Activated CD4-positive, alpha-beta T cell treated with anti-CD3 and anti-CD28 coated beads, Interleukin-2, Interleukin-6, amounts not matched to agents 100 ng/mL and 50 ng/mL, durations not matched to agents 16 hours and 8 hours (primary cell): ENCODE measurements at places on chromosomes 5 and 9.

GRCh38 chr9:98701576-98701975 is 7.2 kb downstream of the GABBR2 start:
- DNase-seq, result no peak

DNA sequence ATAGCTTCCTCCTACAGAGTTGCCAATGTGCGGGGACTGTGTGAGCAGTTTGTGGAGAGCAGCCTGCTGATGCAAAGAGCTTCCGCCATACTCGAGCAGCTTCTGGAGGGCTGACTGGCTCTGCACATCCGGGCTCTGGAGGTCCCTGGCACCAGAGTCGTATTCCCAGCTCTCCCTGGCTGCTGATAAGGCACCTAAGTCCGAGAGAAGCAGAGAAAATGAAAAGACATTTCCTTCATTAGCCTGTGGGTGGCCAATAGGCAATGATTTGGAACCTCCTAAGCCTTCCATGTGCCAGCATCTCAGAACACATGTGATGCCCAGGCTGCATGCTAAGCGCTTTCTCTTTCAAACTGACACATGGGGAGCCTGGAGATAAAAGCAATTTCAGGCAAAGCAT is 94.3 kb downstream of the TSSK1B start:
- no peak for DNase-seq

DNA sequence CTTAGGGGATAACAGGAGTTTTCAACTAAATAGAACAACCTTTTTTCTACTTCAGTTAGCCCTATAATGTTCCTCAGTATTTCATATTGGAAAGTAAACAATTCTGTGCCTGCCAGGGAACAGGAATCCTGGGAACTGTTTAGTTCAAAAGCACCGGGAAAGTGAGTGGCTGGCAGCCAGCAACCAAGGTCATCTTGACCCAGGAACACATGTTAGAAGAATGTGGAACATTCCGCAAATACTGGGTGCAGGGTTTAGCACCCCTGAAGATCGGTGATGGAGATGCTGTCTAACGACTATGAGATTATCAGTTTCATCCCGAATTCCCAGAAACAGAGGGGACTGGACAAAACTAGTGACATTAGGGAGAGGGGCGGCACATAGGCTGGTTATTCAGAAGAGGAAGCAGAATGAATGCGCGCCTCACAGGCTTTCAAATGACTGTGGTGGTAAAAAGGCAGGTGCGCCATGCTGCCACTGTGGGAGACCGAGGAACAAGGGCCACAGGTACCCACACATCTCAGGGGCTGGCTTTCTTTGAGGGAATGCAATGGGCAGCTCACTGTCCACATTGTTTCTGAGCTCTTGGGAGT is 51.2 kb downstream of the IPPK start:
- DNase-seq, result no peak

DNA sequence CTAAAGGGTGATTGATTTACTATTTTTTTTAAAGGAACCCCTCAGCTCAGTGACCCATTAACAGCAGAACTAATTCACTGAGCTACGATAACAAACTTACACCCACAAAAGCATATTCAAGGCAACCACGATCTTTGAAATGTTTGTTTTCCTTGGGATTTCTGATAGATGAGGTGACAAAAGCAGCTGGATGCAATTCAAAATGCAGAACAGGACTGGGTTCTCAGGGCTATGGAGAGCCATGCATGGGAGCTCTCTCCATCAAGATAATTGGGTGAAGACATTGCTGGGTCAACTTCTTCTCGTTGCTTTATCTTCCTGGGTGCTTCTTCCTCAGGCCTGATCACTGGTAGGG is 60.1 kb downstream of the PAPPA start:
- DNase-seq, result no peak

GRCh38 chr9:16184964-16185646 is 632.3 kb downstream of the CCDC171 start:
- no peak for DNase-seq

DNA sequence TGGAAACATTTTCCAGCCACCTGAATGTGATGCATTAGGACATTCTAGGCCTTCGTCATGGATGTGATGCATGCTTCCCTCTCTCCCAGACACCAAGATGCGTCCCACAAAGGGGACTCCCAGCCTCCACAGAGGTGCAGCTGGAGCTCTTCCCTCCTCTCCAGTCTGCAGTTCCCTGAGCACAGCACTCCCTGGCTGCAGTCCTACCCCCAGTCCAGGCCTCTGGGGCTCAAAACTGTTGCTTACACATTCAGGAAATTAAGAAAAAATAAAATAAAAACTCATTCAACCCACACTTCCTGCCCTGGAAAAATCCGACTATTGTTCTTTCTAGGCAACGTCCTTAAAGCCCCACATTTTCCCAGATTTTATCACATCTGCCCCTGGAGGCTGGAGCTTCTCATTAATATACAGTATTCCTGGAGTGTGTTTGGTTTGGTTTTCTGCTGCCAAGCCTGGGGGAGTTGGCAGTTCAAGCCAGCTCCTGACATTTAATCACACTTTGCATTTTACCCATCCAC is 78.4 kb upstream of the ICE1 start:
- no peak for DNase-seq

- DNase-seq, result no peak
These were observed 64.9 kb upstream of the TJP2 start for GRCh38 chr9:69109152-69109551.

GRCh38 chr5:14522721-14523120 is 58.9 kb upstream of the OTULINL start:
- DNase-seq, result no peak

DNA sequence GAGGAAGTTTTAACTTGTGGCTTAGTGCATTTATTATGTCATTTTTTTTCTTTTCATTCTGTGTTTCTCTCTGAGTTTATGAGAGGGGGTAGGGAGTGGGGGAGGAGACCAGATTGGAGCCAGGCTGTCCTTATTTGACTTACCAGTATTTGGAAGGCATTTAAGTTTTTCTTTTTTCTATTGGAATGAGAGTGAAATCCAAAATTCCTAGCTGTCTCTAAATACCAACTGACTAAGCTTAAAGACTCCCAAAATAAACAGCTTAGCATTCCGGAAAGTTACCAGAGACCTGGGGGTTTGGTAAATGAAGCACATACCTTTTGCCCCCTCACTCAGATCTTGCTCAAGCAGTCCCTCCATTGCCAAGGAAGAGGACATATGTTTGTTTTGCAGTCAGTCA is 581.9 kb upstream of the BRINP1 start:
- no peak for DNase-seq

DNA sequence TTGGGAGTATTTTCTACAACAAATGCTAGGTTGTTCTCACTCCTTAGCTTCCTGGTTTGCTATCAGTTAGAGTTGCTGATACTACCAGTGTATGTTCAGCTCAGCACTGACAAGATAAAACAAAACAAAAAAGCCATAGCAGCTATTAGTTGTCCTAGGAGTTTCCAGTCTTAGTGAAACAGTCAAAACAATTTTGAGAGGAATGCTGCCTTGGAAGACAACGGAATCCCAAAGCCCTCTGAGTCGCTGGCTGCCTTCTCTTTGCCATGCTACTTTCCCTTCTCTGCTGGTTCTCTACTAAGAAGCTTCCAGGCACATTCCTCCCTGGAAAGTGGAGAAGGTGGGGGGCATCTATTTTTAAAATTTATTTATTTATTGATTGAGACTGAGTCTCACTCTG is 5.4 kb upstream of the CREBRF start:
- DNase-seq, result no peak

GRCh38 chr5:103228588-103228987 is 30.0 kb upstream of the MACIR start:
- DNase-seq, result no peak

DNA sequence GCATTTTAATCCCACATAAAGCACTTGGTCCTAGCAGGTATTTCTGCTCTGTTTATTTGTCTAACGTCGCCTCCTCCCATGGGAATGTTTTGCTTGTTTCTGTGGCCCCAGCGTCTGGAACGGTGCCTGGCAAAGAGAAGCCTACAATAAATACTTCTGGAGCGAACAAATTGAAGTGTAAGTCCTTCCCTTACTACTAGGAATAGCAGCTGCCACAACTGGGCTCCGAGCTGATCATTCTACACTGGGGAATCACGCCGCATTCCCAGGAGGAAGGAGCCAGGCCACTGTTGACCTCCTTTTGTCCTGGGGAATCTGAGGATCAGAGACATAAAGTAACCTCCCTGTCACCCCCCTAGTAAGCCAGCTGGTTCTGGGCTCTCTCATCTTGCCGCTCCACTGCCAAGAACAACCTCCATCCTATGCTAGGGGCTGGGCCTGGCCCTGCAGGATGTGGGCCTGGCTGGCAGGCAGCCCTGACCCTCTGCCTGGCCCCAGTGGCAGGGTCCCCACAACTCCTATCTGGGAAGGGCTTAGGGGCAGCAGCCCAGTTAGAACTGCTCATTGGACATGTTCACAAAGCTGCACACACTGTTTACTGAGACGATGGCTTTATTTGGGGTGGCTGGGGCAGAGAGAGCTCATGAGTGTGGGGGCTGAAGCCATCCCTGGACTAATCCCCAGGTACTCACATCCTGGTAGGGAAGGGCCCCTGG is 82.8 kb downstream of the GTF3C4 start:
- DNase-seq, result no peak

- DNase-seq, result no peak
These were observed 78.4 kb downstream of the INSYN2B start for GRCh38 chr5:169901896-169902295.

DNA sequence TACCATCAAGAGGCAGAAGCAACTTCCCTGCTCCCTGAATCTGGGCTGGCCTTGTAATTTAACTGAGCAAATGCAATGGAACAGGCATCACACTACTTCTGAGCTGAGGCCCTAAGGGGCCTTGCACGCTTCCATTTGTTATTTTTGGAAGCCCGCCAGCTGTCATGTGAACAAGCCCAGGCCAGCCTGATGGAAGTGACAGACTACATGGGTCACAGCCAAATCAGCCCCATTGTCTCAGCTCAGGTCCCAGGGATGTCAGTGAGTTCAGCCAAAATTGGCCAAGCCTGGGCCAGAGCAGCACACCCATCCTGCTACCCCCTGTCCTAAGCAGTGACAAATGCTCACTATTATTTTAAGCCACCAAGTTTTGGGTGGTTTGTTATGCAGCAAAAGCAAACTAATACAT is 72.8 kb downstream of the PRRT1B start:
- DNase-seq, result no peak

DNA sequence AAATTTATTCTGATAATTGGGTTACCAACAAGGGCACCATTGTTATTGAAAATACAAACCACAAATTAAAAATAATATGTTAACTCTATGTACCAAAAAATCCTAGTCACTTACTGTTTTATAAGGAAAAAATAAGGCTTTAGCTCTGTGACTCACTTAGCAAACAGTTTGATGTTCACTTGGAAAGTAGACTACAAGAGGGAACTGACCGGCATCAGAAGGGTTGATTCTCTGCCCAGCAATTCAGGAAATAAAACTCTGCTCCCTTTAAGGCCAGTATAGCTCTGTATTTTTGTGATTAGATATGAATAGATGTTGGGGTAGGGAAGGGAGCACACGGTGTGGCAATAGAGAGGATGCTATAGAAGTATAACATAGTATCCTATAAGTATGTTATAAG is 671.3 kb downstream of the LRRC70 start:
- DNase-seq, result no peak

DNA sequence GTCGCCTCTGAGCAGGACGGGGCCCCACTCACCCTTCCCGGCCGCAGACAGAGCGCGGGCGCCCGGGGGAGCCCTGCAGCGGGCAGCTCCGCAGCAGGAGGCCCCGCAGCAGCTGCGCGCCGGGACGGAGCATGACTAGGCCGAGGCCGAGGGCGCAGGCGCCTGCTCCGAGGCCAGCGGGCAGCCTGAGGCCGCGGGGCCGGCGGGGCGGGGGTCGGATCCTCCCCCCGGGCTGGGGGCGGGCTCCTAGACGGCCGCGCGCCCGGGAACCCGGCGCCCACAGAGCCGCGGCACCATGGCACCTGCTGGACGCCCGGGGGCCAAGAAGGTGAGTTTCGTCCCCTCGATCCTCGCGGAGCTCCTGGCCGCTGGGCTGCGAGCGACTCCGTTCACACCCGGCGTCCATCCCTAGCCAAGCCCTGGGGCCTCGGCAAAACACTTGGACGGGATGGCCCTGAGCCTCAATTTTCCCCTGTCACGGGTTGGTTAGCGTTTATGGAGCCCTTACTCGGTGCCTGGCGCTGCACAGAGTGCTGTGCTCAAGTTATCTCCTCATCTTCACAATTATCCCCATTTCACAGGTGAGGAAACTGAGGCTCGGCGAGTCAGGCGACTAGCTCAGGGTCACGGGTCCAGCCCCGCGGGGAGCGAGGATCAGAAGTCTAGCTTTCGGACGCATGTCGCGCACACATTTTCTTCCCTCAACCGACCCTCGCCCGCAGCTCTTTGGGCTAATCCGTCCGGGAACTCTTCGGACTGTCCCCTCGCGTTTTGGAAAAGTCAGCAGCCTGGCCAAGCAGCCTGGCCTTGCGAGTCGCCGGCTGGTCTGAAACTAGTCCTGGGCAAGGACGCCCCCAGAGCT is at the start of the genes BHMT2 and DMGDH:
TSS of gene BHMT2 (plus strand) at position 280 of the 862 bp plus-strand sequence. CDS start at position 296, 16 bp downstream.
TSS of gene DMGDH (minus strand) at position 187 of the 862 bp plus-strand sequence. CDS start at position 133, 54 bp downstream.
- DNase-seq, result no peak

DNA sequence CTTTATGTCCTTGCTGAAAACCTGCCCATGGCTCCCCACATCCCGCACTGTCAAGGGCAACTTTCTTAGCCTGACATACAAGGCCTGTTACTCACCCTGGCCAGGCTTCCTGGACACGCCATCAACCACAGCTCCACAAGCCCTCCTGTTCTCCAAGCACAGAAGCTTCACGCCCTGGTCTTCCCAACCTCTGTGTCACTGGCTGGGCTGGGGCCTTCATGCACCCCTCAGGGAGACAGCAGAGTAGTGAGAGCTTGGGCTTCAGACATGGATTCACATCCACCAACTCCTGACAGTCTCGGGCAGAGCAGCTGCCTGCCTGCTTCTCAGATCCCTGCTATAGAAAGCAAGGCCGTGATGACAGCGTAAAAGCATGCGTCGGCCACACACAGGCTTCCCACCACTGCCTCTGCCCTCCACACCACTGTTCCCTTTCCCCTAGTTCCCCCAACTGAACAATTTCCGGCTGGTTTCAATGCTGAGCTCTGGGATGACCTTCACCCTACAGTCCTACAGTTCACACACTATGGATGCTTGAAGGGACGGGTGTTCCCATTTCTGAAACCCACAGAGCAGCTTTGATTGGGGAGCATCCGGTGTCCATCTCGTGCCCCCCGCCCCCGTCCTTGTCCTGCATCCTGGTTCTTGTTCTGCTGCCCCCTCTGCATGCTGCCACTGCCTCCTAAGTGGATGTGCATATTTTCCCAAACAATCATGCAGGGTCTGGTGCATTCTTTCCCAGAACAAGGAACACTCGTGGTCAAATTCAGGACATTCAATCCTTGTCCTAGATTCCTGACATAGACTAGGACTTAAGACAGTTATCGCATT is 33.4 kb upstream of the ADAMTS2 start:
- DNase-seq, result no peak

GRCh38 chr5:71883742-71884103 is 164.6 kb downstream of the CARTPT start:
- no peak for DNase-seq

DNA sequence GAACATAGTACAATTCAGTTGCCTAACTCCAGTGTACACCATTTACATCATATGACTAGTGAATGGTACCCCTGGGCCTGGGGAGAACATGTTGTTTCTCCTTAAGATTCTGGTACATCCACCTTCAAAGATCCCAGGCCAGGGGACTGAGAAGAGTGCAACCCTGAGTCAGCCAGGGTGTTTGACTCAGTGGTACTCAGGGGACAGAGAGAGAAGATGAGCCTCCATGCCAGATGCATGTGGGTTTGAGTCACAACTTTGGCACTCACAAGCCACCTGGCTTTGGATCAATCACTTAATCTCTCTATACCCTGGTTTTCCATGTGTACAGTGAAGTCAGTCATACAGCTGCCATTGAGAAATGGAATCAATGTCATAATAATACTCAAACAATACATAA is 53.7 kb downstream of the MAP1B start:
- no peak for DNase-seq

GRCh38 chr5:65927503-65928321 is 1.3 kb downstream of the ERBIN start:
- DNase-seq, result peak; percentile 64
